ENCODE measurements at places on chromosomes 1 and 21.
A peak's percentile ranks its signal among the peaks of the same experiment; 100 is the strongest.

DNA sequence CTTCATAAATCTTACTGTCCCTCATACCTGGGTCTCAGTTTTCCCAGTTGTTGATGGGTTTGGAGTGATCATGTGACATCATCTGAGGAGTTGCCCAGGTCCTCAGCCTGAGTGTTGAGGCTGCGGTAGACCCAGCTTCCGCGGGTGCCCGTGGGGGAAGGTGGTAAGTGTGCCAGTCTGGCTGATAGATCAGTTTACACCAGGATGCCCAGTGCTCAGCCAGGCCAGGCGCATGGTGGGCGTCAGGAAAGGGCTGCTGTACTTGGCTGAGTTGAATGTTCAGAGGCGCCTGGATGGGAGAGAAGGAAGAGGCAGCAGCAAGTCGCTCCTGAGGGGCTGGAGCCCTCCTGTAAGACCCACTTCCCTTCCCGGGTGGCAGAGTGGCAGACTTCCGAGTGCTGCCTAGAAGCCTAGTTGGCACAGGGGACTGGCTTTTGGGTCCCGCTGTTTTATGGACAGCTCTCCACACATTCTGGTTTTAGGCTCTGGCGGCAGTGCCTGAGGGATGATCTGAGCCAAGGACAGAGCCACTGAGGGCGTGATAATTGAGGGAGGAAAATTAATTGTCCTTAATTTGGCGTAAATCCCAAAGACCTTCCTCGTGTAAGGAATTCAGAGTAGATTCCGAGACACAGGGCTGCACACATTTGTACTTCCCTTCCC is 35.8 kb downstream of the PTPRF start:
- no peak for DNase-seq

- no peak for DNase-seq
Observed at GRCh38 chr21:29390778-29391177, 92.1 kb downstream of the BACH1 start.

DNA sequence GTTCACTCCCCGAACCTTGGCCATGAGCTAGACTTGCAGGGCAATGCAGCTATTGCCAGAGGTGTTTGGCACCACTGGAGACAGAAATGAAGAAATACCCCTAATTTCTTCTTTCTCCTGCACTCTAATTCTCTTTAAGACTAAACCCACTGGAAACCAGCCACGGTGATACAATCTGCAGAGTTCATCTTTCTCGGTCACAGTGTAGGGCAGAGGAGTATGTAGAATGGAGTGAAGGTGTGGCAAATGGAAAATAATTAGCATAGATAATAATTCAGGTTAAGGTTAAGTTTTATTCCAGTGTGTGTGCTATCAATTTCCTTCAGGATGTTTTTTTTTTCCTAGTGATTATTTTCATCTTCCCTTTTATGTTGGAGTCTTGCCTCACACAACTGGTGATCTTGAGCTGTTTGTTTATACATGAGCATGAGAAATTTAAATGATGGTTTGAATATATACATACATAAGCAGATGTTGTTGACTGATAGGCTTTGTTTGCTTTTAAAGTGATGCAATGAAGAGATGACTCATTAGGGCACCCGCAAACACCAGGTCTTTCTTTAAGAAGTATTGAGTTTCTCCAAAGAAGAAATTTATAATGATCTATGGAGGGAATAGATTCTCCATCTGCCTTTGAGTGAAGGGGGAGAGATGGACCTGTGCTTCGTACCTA is 81.9 kb downstream of the SPATA17 start:
- peak; percentile 33 for DNase-seq

DNA sequence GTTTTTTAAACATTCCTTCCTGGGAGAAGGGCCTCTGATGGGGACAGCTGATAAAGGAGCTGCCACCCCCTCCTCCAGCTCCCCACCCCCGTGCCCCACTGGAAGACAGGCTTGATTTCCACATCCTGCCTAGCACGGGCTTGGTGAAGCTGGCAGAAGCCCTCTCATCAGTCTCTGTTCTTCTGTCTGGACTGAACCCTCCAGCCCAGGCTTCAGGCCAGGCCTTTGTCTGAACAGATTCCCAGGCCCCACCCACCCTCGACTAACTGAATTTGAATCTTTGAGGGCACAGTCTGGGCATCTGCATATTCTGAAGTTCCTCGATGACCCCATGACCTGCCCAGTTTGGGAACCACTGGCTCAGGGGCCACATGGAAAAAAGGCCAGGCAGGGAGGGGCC is 75.3 kb downstream of the CD58 start:
- DNase-seq, result no peak

GRCh38 chr1:164664127-164664526 is 105.1 kb downstream of the PBX1 start:
- DNase-seq, result no peak

- peak; percentile 93 for DNase-seq
Observed at GRCh38 chr1:85607126-85607920, 26.8 kb downstream of the CCN1 start.

GRCh38 chr21:33201956-33202355 is 27.8 kb upstream of the IFNAR2 start:
- no peak for DNase-seq
